ENCODE measurements at places on chromosomes 11 and 22.

- DNase-seq: no peak
These were observed 31.8 kb downstream of the DLG2 start for GRCh38 chr11:85595285-85595884.

GRCh38 chr11:107705027-107705426 lies 6.8 kb downstream of the SLN start:
- no peak for DNase-seq

- DNase-seq: no peak
These were observed 6.4 kb downstream of the E2F8 start for GRCh38 chr11:19234231-19234817.

DNA sequence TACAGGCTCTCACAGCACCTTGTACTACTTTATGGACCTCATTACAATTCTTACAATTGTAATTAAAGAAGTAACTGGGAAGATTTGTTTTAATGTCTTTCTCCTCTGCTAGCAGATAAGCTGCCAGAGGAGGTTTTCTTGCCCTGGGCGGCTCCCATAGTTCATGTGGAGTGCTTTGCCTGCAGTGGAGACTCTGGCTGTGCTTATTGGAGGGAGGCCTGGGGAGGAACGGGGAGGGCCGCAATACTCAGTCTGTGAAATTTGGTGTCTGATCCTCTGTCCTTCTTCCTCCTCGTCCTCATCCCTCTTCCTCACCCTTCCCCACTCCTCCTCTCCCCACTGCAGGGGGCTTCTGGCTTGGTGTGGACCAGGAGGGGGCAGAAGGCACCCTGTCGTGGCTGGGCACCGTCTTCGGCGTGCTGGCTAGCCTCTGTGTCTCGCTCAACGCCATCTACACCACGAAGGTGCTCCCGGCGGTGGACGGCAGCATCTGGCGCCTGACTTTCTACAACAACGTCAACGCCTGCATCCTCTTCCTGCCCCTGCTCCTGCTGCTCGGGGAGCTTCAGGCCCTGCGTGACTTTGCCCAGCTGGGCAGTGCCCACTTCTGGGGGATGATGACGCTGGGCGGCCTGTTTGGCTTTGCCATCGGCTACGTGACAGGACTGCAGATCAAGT lies 5.6 kb downstream of the SLC35C1 start:
- no peak for DNase-seq

GRCh38 chr11:72423840-72424239 lies 10.5 kb downstream of the CLPB start:
- no peak for DNase-seq

Measured in stimulated activated CD4-positive, alpha-beta T cell treated with anti-CD3 and anti-CD28 coated beads, Interleukin-4, amount 100 ng/mL, for 48 hours (primary cell).